ENCODE measurements at places on chromosomes 16 and 17. TPM values are rescaled to one million over a fixed set of nuclear protein-coding genes. Genes with fewer than 3 reads are reported as not detected.
A peak's percentile ranks its signal among the peaks of the same experiment; 100 is the strongest.

Gene TPSD1
- not detected for total RNA-seq

GRCh38 chr16:46972429-46973206 lies 856 bp downstream of the DNAJA2 start:
- no peaks in the 10 kb centered on the region for H3K27me3 ChIP-seq
- H3K4me3 ChIP-seq: peak overlapping the region; percentile 82
- peaks cover 49% of the 10 kb centered on the region for H3K4me1 ChIP-seq
- peak; percentile 64 for DNase-seq

DNA sequence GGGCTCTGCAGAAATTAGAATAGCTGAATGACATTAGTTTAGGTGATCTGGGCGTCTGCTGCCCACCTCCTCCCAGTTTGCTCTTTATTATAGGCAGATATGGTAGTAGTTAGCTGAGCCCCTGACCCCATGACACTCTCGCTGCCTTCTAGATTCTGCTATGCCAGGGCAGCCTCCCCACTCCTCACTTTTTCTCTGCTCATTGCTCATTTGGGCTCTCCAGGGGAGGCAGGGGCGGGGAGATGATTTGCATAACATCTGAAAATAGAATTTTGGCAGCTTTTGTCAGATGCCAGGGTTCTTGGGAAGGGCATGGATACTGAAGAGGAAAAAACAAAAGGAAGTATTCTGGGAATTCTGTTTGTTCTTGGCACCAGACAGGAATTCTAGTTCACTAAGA lies 78.0 kb upstream of the GAS7 start:
- no peak overlapping the region for H3K4me3 ChIP-seq
- no peaks in the 10 kb centered on the region for H3K36me3 ChIP-seq
- no peaks in the 10 kb centered on the region for H3K27me3 ChIP-seq
- DNase-seq: no peak
- H3K27ac ChIP-seq: no peak overlapping the region

Gene CDC6
- total RNA-seq: 0.50 TPM

Gene FOXF1
- total RNA-seq: not detected

DNA sequence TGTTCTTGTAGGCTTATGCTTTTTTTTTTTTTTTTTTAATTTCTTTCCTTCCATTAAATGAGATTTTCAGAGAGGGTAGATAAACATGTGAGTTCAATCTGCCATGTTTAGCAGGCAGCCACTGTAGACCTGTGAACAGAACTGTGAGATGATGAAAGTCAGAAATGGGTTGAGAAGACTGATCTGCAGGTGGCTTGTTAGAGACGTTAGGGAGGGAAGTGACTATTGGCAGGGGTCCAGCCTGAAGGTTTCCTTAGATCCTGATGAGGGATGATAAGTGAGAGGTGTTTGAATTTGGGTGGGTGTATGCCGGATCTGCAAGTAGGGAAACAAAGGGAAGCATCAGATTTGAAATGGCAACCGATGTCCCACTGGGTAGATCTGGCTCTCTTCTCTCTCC lies 157.8 kb downstream of the HS3ST3B1 start:
- H3K27ac ChIP-seq: no peak overlapping the region
- H3K4me1 ChIP-seq: no peaks in the 10 kb centered on the region
- DNase-seq: no peak
- H3K36me3 ChIP-seq: no peaks in the 10 kb centered on the region
- H3K27me3 ChIP-seq: no peaks in the 10 kb centered on the region
- H3K4me3 ChIP-seq: no peak overlapping the region

- H3K4me3 ChIP-seq: no peak overlapping the region
- no peaks in the 10 kb centered on the region for H3K27me3 ChIP-seq
- H3K36me3 ChIP-seq: no peaks in the 10 kb centered on the region
- no peak for DNase-seq
- H3K27ac ChIP-seq: no peak overlapping the region
These were observed 21.8 kb downstream of the KCNJ16 start for GRCh38 chr17:70096861-70097260.

Gene AOC3
- total RNA-seq: 5.8 TPM

Gene WFDC1
- 0.40 TPM for total RNA-seq

DNA sequence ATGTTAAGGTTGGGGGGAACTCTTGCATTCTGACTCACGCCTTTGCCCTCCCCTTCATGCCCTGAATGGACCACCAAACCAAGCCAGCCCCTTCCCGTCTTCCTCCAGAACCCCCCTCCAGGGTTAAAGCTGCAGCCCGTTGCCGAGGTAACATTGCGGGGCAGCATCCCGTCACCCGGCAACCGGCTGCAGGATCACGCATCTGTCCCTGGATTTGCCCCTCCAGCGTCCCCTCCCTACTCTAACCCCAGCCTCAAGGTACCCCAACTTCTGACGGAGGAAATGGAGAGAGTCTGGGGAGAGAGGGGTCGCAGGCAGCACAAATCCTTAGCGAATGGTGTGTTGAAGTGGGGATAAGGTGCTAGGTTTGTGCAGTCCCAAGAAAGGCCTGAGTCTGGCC lies 563 bp upstream of the NLGN2 start:
- DNase-seq: no peak
- no peak overlapping the region for H3K4me3 ChIP-seq
- H3K36me3 ChIP-seq: peaks cover 3% of the 10 kb centered on the region
- no peak overlapping the region for H3K27ac ChIP-seq

DNA sequence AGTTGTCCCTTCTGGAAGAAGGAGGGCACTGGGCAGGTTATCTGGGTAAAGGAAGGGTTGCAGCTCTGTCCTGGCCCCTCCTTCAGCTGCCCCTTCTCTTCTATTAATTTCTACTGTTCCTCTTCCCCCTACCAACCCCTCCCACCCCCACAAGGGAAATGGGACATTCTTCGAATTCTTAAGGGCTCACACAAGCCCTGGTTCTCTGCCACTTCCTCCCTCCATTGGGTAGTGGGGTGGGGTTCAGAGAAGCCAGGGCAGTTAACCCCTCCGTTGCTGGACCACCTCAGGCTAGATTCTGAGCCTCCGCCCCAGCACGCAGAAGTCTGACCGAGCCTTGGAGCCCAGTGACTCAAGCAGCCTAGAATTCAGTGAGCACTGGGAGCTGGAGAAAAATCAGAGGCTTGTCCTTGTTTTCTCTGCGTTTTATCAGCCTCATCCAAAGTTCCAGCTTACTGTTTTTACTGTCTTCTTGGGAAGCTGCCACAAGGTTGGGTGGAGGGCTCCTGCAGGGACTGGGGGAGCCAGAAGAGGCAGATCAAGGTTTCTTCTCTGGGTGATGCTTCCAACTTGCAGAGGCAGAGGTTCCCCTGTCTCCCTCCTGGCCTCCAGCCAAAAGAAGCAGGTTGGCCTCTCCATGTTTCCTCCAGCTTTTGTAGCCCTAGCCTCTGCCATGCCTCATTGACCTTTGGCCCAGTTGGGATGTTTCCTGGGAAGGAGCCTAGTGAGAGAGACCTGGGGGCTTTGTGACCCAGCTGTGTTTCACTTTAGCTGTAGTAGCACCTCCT lies 10.2 kb downstream of the LASP1 start:
- peaks cover 35% of the 10 kb centered on the region for H3K4me1 ChIP-seq
- peak; percentile 53 for DNase-seq
- no peak overlapping the region for H3K27ac ChIP-seq
- H3K4me3 ChIP-seq: no peak overlapping the region
- H3K36me3 ChIP-seq: no peaks in the 10 kb centered on the region

DNA sequence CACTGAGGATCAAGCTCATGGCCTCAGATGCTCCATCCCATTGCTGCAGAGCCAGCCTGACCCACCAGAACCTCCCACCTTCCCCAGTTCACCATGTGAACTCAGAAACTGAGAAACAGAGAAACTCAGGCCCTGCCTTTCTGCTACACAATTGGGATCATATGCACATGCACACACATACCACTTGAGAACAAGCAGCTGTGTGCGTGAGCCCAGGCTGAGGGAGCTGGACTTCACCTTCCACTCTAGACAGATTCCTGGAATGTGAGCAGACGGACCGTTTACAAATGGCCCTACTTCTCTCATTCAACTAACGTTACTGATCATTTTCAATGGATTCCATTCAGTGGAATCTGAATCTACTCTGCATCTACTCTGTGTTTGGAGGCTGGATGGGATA lies 1.7 kb upstream of the SPEM2 start:
- DNase-seq: no peak
- H3K27ac ChIP-seq: no peak overlapping the region
- H3K27me3 ChIP-seq: no peaks in the 10 kb centered on the region

- no peaks in the 10 kb centered on the region for H3K36me3 ChIP-seq
- no peak overlapping the region for H3K27ac ChIP-seq
- no peaks in the 10 kb centered on the region for H3K4me1 ChIP-seq
- H3K27me3 ChIP-seq: no peaks in the 10 kb centered on the region
These were observed 6.7 kb upstream of the WFIKKN2 start for GRCh38 chr17:50828508-50829170.

DNA sequence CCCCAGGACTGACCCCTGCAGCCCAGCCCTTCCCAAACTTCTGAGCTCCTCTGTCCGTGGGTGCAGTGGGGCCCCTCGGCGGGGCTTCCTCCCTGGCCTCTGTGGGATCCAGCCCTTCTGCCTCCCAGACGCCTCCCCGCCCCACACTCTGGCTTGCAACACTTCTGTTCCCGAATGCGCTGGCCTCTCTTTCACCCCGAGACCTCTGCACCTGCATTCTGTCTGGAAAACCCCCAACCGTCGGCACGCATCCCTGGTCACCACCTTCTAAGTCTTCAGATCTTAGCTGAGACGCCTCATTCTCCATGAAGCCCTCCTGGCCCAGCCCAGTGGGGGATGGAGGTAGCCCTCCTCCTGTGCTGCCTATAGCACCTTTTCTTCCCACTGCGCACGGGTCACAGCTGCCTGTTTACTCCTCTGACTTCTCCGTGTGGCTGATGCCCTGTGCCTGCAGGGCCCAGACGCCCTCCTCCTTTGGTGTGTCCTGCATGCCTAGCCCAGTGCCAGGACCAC lies 26.4 kb downstream of the TMEM235 start:
- H3K4me3 ChIP-seq: no peak overlapping the region
- no peak for DNase-seq
- peak overlapping the region; percentile 63 for H3K27ac ChIP-seq
- no peaks in the 10 kb centered on the region for H3K27me3 ChIP-seq

Gene KRT33A
- not detected for total RNA-seq

DNA sequence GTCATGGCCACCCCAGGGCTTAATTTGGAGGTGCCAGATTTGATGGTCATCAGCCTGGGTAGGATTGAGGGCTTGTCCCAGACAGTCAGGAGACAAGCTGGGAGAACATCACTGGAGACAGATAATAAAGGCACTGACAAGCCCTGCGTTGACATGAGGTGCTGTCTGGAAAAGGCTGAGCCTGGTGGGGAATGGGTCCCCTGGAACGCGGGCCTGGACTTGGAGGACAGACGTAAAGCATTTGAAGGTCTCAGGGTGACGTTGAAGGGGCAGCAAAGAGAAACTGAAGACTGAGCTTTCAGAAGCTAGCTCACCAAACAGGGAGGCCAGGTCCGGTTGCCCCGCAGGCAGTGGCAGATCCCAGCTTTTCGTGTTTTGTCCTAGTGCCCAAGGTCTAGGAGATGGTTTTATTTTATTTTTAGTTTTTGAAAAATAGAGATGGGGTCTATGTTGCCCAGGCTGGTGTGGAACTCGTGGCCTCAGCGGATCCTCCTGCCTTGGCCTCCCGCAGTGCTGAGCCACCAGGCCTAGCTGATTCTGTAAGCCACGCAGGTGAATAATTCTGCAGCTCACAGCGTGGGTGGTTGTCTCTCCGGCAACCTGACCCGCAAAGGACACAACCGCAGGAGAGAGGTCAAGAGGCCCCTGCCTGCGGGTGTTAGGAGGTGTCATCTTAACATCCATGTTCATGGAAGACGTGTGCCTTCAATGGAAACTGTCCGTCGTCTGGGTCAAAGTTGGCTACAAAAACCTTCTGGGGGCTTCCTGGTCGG lies 37.6 kb downstream of the METRNL start:
- H3K4me1 ChIP-seq: no peaks in the 10 kb centered on the region
- no peak overlapping the region for H3K27ac ChIP-seq
- H3K27me3 ChIP-seq: peaks cover 6% of the 10 kb centered on the region
- DNase-seq: peak; percentile 22

Gene TAOK1
- 49.8 TPM for total RNA-seq

Gene TMEM98
- total RNA-seq: 5.7 TPM

Gene MARVELD3
- total RNA-seq: not detected

Gene TNFRSF12A
- total RNA-seq: 149 TPM

GRCh38 chr17:73010414-73010813 lies 82.1 kb downstream of the SLC39A11 start:
- no peak overlapping the region for H3K4me3 ChIP-seq
- no peaks in the 10 kb centered on the region for H3K4me1 ChIP-seq
- H3K27me3 ChIP-seq: no peaks in the 10 kb centered on the region
- H3K36me3 ChIP-seq: no peaks in the 10 kb centered on the region
- DNase-seq: no peak

DNA sequence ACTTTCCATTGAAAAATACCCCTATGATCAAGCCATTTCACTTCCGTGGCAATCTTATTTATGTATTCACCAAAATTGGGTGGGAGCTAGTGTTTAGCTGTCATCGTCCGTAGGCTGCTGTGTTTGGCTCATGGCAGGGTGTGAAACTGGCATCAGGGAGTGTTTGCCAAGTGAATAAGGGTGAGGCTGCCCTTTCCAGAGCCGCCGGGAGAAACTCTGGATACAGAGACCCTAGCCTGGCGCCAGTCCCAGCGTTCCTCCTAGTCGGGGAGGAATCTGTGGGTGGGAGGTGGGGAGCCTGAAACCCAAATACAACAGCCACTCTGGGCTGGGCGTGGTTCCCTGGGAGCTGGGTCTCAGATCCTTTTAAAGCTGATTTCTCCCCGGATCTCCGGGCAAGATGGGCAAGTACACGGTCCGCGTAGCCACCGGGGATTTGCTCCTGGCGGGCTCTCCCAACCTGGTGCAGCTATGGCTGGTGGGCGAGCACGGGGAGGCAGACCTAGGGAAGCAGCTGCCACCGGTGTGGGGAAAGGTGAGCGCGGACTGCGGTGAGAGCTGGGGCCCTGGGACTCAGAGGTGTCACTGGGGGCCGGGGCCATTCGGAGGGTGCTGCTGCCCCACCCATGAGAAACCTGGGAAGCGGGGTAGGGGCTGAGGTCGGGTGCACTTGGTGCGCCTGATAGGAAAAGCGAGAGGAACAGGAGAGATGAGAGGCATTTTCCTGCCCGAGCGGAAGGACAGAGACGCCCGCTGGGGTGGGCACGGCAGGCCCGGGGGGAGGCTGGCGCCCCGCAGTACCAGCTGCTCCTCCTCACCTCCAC lies 62.1 kb upstream of the TEKT1 start:
- no peak overlapping the region for H3K27ac ChIP-seq
- no peaks in the 10 kb centered on the region for H3K4me1 ChIP-seq
- no peak for DNase-seq
- H3K27me3 ChIP-seq: peaks cover 42% of the 10 kb centered on the region

All from psoas muscle (tissue), 8 donors.